ENCODE measurements at places on chromosomes 7 and 10.

DNA sequence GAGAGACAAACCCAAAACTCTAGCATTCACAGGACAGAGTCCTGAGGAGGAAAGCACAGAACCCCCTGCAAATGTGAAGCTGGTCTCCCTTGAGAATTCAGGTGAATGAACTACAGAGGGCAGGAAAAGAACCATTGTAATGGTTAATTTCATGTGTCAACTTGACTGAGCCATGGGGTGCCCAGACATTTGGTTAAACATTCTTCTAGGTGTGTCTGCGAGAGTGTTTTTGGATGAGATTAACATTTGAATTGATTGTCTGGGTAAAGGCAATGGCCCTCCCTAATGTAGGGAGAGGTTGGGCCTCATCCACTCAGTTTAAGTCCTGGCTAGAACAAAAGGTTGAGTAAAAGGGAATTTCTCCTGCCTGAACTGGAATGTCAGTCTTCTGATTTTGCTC is 15.7 kb upstream of the CDK1 start:
- no peak for DNase-seq

- no peak for DNase-seq
These were observed 2.5 kb downstream of the TNRC18 start for GRCh38 chr7:5420881-5421713.

GRCh38 chr7:101768280-101768679 is 49.1 kb upstream of the CUX1 start:
- no peak for DNase-seq

GRCh38 chr7:23129036-23129435 is 23.5 kb downstream of the KLHL7 start:
- DNase-seq, result no peak

DNA sequence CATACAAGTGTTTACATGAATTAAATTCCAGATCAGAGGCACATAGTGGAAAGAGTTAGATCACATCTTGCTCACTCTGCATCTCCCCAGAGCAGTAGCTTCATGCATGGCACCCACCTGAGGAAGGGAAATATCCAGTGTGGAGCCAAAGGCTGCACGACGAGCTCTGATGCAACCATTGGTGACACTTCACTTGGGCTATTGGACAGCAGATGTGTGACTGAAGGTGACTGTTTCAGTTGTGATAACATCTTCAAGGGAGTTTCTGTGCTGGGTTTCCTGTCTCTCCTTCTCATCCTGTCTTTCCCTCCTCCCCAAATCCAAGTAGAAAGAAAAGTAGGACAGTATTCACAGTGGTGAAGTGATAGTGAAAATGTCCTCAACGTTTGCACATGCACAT is 115.0 kb downstream of the TAF3 start:
- no peak for DNase-seq

DNA sequence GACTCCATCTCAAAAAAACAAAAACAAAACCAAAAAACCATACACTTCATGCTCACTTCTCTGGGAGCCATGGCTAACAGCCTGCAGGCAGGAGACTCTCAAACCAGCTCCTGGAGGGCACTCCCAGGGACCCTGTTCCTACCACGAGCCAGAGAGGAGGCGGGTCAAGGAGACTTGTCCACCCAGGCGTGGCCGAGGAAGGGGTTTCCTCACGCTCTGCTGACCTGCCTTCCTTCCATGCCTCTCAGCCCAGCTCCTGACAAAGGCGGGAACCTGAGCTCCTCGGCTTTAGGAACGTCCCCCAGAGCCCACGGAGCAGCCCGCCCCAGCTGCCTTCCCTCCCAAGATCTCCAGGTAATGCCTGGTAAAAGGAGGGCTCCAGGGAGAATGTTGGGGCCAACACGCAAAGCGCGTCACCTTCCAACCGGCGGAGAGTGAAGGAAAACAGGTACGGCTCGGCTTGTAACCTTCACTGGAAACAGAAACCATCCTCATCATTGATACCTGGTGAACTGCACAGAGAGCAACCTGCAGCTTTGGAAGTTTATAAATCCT is 9.5 kb downstream of the GPR146 start:
- DNase-seq, result no peak

DNA sequence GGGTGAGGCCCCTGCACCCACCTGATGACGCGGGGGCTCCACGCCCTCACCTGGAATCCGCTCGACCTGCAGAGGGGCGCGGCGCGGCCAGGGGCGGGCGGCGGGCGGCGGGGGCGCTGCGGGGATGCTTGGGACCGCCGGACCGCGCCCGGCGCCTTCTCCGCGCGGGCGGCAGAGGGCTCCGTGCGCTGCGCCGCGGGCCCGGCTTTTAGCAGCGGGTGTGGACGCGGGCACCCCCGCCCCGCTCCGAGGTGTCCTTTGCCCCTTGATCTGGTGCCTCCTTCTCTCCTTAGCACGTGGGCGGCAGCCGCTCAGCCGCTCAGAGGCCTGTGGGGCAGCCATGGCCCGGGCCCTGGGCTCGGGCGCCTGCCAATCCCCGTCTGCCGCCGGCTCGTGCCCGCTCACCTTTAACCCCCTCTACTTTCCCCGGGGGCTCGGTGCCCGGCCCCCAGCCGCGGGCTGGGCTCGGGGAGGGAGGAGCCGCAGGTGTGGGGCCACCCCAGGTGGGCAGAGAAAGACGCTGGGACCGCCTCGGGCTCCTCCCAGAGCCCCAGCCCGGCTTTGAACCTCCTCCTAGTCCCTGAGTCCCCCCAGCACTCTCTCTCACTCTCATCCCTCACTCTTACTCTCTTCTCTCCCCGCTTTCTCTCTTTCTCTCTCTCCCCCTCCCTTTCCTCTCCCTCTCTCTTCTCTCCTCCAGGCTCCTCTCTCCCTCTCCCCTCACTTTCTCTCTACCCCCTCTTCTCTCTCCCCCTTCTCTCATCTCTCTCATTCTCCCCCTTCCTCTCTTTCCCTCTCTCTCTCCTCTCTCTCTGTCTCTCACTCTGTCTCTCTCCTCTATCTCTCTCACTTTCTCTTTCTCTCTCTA is 19.7 kb upstream of the VPS37D start:
- DNase-seq, result no peak

DNA sequence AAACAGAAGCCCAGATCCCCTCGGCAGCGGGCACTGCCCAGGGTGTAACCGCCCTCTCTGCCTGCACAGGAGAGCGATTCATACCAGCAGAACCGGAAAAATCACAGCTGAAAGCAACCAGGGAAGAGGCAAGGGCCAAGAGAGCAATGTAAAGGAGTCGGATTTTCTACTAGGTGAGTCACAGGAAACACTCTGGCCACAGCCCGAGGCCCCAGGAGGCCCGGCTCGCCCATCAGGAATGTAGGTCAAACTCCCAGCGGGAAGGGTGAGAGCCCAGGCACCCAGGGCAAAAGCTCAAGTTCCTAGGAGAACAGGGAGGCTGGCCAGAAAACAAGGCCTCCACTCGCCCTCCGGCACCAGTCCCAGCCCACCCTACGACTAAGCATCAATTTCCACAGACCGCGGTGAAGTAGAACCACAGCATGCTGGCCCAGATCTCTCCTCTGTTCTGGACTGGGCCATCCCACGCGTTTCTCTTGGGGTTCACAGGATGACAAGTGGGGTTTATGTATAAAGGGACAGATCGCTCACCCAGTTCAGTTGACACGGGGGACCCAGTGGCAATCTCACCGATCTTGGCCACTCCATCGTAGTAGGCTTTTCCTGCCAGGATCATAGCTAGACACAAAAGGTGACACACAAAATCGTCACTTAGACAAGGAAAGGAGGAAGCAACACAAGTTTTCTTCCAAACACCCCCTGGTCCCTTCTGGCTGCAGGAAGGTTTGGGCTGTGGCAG is 46.2 kb downstream of the BAIAP2L1 start:
- DNase-seq, result no peak

DNA sequence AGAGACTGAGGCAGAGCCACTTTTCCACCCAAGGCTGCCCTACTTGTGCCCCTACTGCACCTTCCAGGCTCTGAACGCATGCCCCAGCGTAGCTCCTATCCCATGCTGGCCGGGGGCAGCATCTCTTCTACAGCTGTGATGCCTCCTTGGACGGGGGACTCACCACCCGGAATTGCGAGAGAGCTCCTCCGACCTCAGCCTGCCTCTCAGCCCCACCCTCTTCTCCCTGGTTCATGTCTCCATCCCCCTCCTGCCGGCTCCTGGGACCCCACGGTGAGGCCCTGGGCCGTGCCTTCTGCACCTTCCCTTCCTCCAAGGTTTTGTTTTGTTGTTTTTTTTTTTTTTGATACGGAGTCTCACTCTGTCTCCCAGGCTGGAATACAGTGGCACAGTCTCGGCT is 112.4 kb downstream of the MICALL2 start:
- no peak for DNase-seq
